ENCODE measurements at places on chromosomes 3 and 15.

- DNase-seq: no peak
Measured at GRCh38 chr3:15148614-15149013, 49.7 kb upstream of the RBSN start.

- DNase-seq: no peak
Measured at GRCh38 chr3:180362081-180362480, 239.9 kb upstream of the TTC14 start.

GRCh38 chr3:153158189-153158588 is 3.8 kb upstream of the RAP2B start:
- DNase-seq: no peak

GRCh38 chr3:49803465-49804140 is 542 bp downstream of the INKA1 start:
- no peak for DNase-seq

- no peak for DNase-seq
Measured at GRCh38 chr3:130732501-130732900, 14.1 kb downstream of the PIK3R4 start.

GRCh38 chr3:59866076-59866475 is 816.3 kb upstream of the CFAP20DC start:
- no peak for DNase-seq

All from stimulated activated CD8-positive, alpha-beta memory T cell treated with anti-CD3 and anti-CD28 coated beads, Interleukin-7, amount 100 ng/mL, for 1 hour (primary cell).